ENCODE measurements at places on chromosomes 6 and 20. TPM values are rescaled to one million over a fixed set of nuclear protein-coding genes. Genes with fewer than 3 reads are reported as not detected.

DNA sequence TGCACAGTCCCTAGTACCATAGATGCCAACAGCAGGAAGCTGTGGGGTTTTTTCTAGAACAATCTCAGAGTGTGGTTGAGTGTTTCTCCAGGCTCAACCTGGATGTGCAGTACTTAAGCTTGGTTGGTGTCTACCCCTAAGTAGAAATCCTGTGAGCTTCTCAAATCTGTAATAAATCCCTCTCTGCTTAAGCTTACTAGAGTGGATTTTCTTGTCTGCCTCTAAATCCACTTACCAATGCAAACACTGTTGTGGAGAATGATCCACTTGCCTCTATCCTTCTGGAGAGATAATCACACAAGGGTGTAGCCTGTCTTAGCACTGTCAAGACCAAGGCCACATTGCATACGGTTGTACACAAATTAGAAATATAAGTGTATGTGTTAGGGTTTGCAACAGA is 43.3 kb upstream of the CLIC5 start:
- DNase-seq: no peak
- no peaks in the 10 kb centered on the region for H3K27me3 ChIP-seq
- H3K27ac ChIP-seq: no peak overlapping the region
- no peak overlapping the region for H3K4me3 ChIP-seq
- H3K4me1 ChIP-seq: no peaks in the 10 kb centered on the region

DNA sequence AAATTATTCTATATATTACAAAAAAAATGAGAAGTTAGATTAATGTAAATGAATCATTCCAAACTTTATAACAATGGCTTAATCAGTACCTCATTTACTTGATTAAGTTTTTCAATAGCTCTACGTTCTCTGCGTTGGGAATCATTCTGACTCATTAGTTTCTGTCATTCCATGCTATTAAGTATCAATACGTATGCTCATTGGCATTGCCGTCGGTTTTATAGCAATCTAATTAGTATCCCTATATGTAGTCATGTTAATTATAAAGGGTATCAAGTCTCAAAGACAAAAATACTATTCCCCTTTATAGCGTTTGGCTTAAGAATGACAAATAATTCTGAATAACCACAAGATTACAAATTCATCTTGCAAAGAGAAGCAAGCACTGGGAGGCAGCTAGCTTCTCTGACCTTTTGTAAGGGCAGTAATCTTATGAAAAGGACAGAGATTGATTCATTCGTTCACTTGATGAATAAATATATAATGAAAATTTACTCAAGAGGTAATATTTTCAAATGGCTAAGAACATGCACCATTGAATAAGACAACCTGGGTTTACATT is 41.8 kb downstream of the OLIG3 start:
- H3K4me3 ChIP-seq: no peak overlapping the region
- no peaks in the 10 kb centered on the region for H3K36me3 ChIP-seq
- no peaks in the 10 kb centered on the region for H3K27me3 ChIP-seq
- no peak for DNase-seq

DNA sequence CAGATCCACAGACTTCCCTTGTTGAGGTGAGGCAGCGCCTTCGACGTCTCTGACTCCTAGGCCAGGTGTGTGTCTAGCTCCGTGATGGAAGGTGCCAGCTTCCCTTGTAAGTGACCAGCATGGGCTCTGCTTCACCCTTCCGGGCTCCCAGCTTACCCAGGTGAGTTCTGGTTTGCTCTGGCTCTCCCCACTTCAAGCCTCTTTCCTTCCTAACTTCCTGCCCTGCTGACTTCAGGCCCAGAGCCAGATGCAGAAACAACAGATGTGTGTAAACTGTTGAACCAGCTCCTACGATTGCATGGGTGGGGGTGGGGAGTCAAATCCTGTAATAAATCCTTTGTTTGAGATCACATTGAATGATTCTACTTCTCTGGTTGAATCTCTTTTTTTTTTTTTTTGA is 51.6 kb upstream of the BMP6 start:
- no peaks in the 10 kb centered on the region for H3K36me3 ChIP-seq
- H3K4me3 ChIP-seq: no peak overlapping the region
- no peaks in the 10 kb centered on the region for H3K27me3 ChIP-seq
- no peak overlapping the region for H3K27ac ChIP-seq
- DNase-seq: no peak

Gene FKBP1C
- total RNA-seq: not detected

DNA sequence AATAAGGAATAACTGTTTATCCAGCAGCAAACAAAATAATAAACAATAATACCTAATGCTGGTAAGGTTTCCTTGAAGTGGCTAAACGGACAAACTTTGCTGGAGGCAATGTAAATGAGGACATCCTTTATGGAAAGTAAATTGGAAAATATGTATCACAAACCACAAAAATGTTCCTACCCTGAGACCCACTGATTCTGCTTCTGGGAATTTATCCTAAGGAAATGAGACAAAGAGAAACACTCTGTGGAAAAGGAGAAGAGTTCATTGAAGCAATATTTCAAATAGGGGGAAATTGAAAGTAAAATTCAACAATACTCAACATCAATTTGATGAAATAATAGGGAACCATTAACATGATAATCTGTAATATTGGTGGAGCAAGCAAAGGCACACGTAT is 37.9 kb downstream of the MAFB start:
- H3K4me1 ChIP-seq: peaks cover 4% of the 10 kb centered on the region
- no peaks in the 10 kb centered on the region for H3K27me3 ChIP-seq
- H3K4me3 ChIP-seq: no peak overlapping the region
- H3K27ac ChIP-seq: no peak overlapping the region
- DNase-seq: no peak

GRCh38 chr6:6494677-6495076 is 93.8 kb upstream of the LY86 start:
- no peak overlapping the region for H3K27ac ChIP-seq
- DNase-seq: no peak
- no peaks in the 10 kb centered on the region for H3K36me3 ChIP-seq

Gene RWDD2A
- total RNA-seq: 3.5 TPM

Gene TAGAP
- total RNA-seq: 9.2 TPM

- H3K27me3 ChIP-seq: no peaks in the 10 kb centered on the region
- no peak overlapping the region for H3K27ac ChIP-seq
- H3K4me3 ChIP-seq: no peak overlapping the region
These were observed 41.5 kb upstream of the ADGRB3 start for GRCh38 chr6:68593558-68593957.

Measured in ascending aorta (tissue), 2 donors.